BE2C (cell line): ENCODE measurements at places on chromosomes 5 and 9.

DNA sequence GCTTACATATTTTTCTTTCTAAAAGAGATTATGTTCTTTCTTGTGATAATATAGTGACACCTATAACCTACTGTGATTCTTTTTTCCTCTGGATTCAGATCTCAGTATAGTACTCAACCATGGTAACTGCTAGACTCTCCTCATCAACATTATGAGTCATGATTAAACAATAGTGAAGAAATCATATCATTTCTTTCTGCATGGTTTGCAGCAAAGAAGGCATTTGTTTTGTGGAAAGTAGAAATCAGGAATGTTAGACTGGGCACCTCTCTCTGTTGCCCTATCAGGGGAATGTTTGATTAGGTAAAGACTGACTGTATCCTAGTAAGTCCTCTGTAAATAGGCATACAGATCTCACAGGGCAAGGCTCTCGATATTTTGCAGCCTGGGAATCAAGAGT is 25.6 kb upstream of the SMC2 start:
- DNase-seq, result no peak

- no peak for DNase-seq
Measured at GRCh38 chr5:162699361-162699760, 631.8 kb downstream of the GABRG2 start.

GRCh38 chr9:20092561-20092960 is 303.7 kb upstream of the SLC24A2 start:
- no peak for DNase-seq

- DNase-seq, result no peak
Measured at GRCh38 chr9:2134391-2134790, 119.2 kb downstream of the SMARCA2 start.

DNA sequence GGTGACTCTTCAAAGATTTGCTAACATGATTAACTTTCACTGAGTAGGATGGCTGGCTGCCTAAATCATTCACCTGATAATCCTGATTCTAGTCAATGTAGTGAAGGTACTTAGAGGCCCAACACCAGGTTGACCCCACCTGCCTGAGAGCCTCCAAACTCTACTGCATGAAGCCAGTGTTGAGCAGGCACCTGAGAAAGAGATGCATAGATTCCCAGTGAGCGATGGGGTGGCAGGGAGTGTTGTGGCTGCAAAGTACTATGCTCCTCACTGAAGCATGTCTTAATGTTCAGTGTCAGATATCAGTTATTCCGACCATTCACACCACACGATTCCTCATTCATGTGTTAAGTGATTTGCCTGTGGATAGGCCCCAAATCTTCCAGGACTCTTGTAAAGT is 804.4 kb downstream of the TLE4 start:
- no peak for DNase-seq
